NCI-H1694 (cell line): ENCODE measurements at places on chromosomes 7 and 10.

GRCh38 chr7:125681508-125681907, 751.9 kb upstream of the POT1 start:
- DNase-seq: no peak

DNA sequence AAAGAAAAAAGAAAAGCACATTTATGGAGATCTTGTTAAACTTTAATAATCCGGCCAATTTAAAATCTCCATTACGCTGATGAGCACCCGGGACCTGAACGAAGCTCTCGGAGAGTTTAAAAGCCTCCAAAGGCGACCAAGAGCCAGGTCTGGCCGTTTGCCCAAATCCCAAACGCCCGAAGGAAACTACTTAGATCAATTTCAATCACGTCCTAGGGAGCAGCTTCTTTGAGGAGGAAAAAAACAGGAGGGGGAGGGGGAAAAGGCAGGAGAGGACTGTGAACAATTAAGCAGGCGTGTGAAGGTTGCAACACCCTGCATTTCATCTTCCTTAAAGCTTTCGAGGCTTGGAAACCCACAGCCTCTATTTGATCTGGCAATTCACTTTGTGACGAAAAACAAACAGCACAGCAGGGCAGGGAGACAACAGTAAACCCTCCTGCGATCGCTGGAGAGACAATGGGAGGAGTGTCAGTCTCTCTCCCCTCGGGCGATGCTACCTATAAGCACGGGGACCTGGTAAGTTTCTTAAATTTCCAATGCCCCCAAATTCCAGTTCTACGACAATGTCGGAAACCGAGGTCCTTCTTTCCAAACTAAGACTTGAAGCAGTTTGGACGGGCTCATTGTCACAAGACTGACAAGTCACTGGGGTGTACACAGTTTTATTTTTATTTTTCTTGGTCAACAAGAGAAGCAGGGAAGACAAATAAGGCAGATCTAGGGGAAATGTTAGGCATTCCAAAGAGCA, 1.2 kb downstream of the KLF6 start:
- no peak for DNase-seq

DNA sequence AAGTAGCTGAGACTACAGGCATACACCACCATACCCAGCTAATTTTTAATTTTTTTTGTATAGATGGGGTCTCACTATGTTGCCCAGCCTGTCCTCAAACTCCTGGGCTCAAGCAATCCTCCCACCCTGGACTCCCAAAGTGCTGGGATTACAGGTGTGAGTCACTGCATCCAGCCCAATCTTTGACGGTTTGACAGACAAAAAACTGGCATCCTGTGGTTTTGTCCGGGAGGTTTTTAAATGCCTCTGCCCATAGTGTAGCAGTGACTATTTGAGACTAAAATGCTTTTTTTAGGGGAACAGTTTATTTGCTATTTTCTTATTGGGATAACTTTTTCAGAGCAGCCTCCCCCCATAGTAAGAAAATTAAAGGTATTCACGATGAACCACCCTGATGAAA, 523.7 kb upstream of the GALNT17 start:
- DNase-seq: no peak

- DNase-seq: no peak
These were observed 692.6 kb downstream of the ZWINT start for GRCh38 chr10:55668326-55668922.
